ENCODE measurements at places on chromosomes 11 and 22.

GRCh38 chr11:4581443-4581842 lies at the start of gene OR52I2:
Gene OR52I2, plus strand, starts transcription at chr11:4581743.
- no peak for DNase-seq

- no peak for DNase-seq
Observed at GRCh38 chr22:21012446-21013407, 2.2 kb upstream of the P2RX6 start.

- no peak for DNase-seq
Observed at GRCh38 chr11:27621405-27622161, 78.7 kb downstream of the BDNF start.

- DNase-seq, result no peak
Observed at GRCh38 chr11:40647295-40647694, 812.2 kb downstream of the LRRC4C start.

- no peak for DNase-seq
Observed at GRCh38 chr11:17699147-17700114, 19.9 kb upstream of the MYOD1 start.

GRCh38 chr11:14186046-14186775 lies 172.8 kb downstream of the RRAS2 start:
- no peak for DNase-seq

DNA sequence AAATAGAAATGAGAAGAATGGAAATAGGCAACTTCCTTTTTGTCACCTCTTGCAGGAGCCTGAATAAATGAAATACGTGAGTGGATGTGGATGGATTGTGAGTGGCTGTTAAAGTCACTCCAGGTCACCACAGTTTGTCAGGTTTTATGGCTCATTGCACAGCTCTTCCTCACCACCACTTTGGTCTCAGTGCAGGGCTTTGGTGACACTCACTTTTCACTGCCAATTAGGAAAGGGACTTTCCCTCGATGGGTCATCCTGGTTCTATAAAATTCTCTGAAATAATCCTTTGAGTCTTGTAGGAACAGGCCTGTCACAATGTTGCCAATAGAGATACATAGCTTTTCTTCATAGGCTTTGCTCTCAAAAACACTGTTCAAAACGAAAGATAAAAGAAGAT lies 172.4 kb upstream of the C11orf87 start:
- no peak for DNase-seq

- no peak for DNase-seq
Observed at GRCh38 chr11:124198897-124199296, 15.8 kb downstream of the OR10D3 start.

DNA sequence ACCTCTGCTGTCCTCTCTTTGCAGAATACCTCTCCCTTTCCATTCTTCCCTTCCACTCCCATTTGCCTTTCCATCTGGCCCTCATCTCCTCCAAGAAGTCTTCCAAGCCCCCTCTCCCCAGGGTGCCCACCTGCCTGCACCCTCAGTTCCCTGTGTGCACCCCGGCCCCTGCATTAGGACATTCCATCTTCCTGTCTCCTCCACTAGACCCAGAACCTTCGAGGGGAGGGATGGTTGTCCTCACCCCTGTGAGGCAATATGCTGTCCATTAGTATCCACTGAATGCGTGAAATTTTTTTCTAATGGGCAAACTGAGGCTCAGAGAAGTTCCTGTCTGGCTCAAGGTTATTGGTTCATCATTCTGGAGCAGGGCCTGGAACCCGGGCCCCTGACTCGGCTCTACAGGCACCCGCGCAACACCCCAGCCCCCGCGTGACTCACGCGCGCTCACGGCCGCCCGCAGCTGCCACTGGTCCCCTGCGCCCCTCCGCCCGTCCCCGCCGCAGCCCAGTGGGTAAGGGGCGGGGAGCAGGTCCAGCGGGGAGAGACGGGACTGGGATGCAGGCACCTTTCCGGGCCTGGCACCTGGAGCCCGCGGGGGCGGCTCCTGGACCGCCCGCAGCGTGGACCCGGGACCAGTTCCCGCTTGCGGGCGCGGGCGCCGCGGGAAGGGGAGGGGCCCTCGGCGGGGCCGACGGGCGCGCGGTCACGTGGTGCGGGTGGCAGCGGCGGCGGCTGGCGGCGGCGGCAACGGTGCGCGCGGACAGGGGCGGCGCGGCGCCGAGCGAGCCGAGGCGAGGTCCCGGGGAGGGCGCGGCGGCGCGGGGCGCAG lies 7.0 kb downstream of the SEPTIN3 start:
- DNase-seq, result no peak

- DNase-seq, result no peak
Observed at GRCh38 chr11:44777209-44778194, 50.7 kb downstream of the TSPAN18 start.

DNA sequence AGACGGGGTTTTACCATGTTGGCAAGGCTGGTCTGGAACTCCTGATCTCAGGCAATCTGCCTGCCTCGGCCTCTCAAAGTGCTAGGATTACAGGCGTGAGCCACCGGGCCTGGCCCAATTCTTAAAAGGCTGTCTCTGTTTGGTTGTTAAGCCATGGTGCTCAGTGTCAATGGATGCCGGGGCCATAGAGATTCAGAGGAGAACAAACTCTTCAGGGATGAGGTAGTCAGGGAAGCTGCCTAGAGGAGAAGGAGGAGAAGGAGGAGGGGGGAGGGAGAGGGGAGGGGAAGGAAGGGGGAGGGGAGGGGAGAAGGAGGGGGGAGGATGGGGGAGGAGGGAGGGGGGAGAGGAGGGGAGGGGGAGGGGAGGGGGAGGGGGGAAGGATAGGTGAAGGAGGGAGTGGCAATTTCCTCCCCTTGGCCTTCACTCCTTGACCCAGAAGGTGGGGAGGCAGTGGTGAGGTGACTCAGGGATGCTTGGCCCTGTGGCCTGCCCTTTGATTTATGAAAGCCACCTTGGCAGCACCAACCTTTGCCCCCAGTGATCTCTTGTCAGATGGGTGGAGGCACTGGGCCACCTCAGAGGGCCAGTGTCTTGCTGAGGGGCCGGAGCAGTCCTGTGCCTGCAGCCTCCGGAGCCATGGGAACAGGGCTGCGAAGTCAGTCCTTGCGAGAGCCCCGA lies at the start of gene C11orf86:
C11orf86 (plus strand) TSS at position 581 of the 681 bp plus-strand sequence; CDS start at position 640, 59 bp downstream.
- DNase-seq, result no peak

GRCh38 chr11:1555713-1556153 lies 16.3 kb downstream of the DUSP8 start:
- DNase-seq, result no peak

DNA sequence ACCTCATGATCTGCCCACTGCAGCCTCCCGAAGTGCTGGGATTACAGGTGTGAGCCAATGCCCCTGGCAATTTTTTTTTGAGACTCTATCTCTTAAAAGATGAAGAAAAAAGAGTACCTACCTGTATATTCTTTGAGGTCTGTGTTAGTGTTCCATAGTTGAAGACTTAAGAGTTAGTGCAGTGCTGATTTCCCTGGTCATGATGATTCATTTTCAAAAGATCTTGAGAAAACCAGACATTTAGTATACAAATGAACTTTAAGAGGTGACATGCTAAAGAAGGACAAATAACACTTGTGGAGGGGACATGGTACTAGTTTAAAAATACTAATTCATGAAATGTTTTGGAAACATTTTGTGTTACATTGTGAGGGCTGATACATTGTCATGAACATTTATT lies 17.7 kb downstream of the CBL start:
- peak; percentile 13 for DNase-seq

GRCh38 chr11:2265396-2265795 lies 5.0 kb downstream of the ASCL2 start:
- no peak for DNase-seq

- DNase-seq, result peak; percentile 73
Observed at GRCh38 chr22:27170491-27170890, 513.1 kb downstream of the MIAT start.

- peak; percentile 61 for DNase-seq
Observed at GRCh38 chr22:17781319-17782031, 7.2 kb upstream of the BID start.

GRCh38 chr11:111530091-111530490 lies 10.4 kb upstream of the LAYN start:
- no peak for DNase-seq

GRCh38 chr11:41921746-41922390 lies 462.4 kb upstream of the LRRC4C start:
- DNase-seq, result no peak

DNA sequence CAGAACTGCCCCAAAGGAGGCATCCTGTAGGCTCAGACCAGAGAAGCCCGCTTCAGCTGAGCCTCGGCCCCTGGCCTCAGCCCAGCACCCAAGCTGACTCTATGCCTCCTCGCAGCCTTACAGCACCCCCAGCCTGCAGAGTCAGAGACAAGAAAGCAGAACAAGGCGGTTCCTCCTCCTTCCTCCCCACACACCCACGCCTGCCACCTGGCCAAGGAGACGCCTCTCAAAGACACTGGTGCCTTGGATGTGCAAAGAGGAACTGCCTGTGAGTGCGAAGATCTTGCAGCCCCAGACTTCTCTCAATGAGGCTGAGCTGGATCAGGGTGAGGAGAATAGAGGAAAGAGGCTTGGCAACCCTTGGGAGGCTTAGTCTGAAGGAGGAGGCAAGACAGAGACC lies 60.2 kb downstream of the PDE2A start:
- no peak for DNase-seq
